ENCODE measurements at places on chromosomes 16 and 17.

DNA sequence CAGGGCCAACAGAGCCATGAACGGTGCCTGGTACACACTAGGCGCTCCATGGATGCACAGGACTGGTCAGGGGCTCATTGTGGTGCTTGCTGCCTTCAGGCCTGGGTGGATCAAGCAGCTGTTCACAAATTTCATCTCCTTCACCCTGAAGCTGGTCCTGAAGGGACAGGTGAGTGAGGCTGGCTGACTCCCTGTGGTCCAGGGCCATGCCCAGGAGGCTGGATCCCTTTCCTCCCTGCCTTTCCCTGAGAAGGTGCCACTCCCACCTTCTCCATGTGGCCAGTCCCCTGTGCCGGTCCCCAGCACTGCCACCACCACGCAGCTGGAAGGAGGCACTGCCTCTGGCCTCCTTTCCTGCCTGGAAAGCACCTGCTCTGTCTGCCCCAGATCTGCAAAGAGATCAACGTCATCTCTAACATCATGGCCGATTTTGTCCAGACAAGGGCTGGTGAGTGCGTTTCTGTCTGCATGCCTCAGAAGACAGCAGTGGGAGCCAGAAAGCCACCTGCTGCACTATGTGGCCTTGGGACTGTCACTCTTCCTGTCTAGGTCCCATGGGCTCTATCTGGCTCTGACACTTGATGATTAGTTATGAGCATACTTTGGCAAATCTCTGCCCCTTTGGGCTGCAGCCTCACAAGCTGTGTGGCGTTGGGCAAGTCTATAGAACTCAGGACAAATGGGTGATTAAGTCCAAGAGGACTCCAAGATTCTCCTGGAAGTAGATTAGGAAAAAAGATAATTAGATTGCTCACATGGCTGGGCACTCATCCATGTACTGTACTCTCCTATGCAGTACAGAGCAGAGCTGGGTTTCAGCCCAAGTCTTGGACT lies 9.4 kb downstream of the CETP start:
- no peak for DNase-seq
- H3K4me1 ChIP-seq = peaks cover 2% of the 10 kb centered on the region
- no peak overlapping the region for H3K4me3 ChIP-seq
- no peaks in the 10 kb centered on the region for H3K36me3 ChIP-seq
- peaks cover 14% of the 10 kb centered on the region for H3K27me3 ChIP-seq

- H3K4me3 ChIP-seq = no peak overlapping the region
- H3K4me1 ChIP-seq = peaks cover 6% of the 10 kb centered on the region
- H3K36me3 ChIP-seq = no peaks in the 10 kb centered on the region
- H3K27me3 ChIP-seq = no peaks in the 10 kb centered on the region
Measured at GRCh38 chr17:43475494-43476089, 8.2 kb upstream of the DHX8 start.

- H3K27ac ChIP-seq = no peak overlapping the region
- no peak for DNase-seq
- peaks cover 7% of the 10 kb centered on the region for H3K4me1 ChIP-seq
- H3K4me3 ChIP-seq = no peak overlapping the region
- H3K27me3 ChIP-seq = no peaks in the 10 kb centered on the region
- no peaks in the 10 kb centered on the region for H3K36me3 ChIP-seq
Measured at GRCh38 chr16:12020009-12020408, 43.5 kb downstream of the SNX29 start.

GRCh38 chr16:16021988-16022682 lies 72.7 kb downstream of the ABCC1 start:
- no peaks in the 10 kb centered on the region for H3K27me3 ChIP-seq
- peak overlapping the region; percentile 73 for H3K27ac ChIP-seq
- peaks cover 29% of the 10 kb centered on the region for H3K36me3 ChIP-seq
- no peak overlapping the region for H3K4me3 ChIP-seq
- peaks cover 18% of the 10 kb centered on the region for H3K4me1 ChIP-seq
- peak; percentile 35 for DNase-seq

DNA sequence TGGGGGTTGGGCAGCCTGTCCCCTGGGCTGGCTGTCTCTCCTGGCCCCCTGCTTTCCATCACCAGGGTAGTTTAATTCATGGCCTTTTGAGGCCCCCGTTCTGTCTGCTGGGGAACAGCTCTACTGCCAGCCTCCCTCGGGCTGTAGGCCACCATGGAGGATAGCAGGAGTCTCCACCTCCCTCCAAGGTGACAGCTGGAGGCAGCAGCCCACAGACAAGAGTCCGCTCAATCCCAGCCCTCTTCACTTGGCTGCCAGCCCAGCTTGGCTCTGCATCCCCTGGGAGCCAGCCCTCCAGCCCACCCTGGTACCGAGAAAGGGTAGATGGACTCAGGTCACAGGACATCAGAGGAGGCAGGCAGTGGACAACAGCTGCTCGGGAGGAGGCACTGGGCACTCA lies 194.6 kb upstream of the SDK2 start:
- no peaks in the 10 kb centered on the region for H3K4me1 ChIP-seq
- no peak overlapping the region for H3K4me3 ChIP-seq
- H3K36me3 ChIP-seq = no peaks in the 10 kb centered on the region

DNA sequence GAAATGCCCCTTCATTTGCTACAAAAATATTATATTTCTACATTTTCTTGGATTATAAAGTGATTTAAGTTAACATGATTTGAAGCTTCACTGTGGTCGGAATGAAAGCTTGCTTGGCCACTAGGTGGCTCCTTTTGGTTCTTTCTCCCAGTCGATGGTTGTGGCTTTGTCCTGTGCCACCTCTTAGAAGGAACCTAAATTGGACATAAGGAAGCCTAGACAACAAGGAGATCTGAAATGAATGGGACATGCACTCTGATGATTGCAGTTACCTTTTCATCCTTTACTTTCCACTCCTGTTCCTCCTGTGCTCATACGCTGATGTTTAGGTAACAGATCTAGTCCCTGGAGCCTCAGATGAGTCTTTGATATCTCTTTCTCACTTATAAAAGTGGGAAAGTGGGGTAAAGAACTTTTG lies 39.2 kb downstream of the FTO start:
- H3K4me1 ChIP-seq = peaks cover 35% of the 10 kb centered on the region
- H3K4me3 ChIP-seq = no peak overlapping the region
- H3K36me3 ChIP-seq = peaks cover 9% of the 10 kb centered on the region
- H3K27me3 ChIP-seq = no peaks in the 10 kb centered on the region
- H3K27ac ChIP-seq = no peak overlapping the region
- no peak for DNase-seq

- H3K27ac ChIP-seq = no peak overlapping the region
- no peaks in the 10 kb centered on the region for H3K36me3 ChIP-seq
- no peaks in the 10 kb centered on the region for H3K27me3 ChIP-seq
- H3K4me1 ChIP-seq = peaks cover 21% of the 10 kb centered on the region
- DNase-seq = no peak
- H3K4me3 ChIP-seq = no peak overlapping the region
Measured at GRCh38 chr16:53507464-53508179, 4.6 kb upstream of the AKTIP start.

DNA sequence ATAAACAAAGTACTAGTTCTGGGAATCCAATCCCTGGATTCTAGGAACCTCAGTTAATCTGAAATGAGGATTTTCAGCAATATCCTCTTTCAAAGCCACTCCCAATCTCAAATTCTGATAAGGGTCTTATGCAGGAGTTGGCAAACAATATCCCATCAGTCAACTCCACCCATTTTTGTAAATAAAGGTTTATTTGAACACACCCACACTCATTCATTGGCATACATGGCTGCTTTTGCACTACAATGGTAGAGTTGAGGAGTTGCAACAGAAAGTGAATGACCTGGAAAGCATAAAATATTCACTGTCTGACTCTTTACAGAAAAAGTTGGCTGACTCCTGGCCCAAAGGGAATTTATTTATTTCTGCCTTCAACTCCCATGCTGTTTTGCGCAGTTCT lies 157.7 kb upstream of the CDH11 start:
- H3K4me1 ChIP-seq = peaks cover 37% of the 10 kb centered on the region
- DNase-seq = no peak
- H3K27me3 ChIP-seq = no peaks in the 10 kb centered on the region
- no peak overlapping the region for H3K27ac ChIP-seq
- no peaks in the 10 kb centered on the region for H3K36me3 ChIP-seq

All from mesothelial cell of epicardium (in vitro differentiated cells).